ENCODE measurements at places on chromosomes 12 and 14.

- no peak for DNase-seq
Measured at GRCh38 chr14:25472700-25473099, 422.8 kb upstream of the STXBP6 start.

DNA sequence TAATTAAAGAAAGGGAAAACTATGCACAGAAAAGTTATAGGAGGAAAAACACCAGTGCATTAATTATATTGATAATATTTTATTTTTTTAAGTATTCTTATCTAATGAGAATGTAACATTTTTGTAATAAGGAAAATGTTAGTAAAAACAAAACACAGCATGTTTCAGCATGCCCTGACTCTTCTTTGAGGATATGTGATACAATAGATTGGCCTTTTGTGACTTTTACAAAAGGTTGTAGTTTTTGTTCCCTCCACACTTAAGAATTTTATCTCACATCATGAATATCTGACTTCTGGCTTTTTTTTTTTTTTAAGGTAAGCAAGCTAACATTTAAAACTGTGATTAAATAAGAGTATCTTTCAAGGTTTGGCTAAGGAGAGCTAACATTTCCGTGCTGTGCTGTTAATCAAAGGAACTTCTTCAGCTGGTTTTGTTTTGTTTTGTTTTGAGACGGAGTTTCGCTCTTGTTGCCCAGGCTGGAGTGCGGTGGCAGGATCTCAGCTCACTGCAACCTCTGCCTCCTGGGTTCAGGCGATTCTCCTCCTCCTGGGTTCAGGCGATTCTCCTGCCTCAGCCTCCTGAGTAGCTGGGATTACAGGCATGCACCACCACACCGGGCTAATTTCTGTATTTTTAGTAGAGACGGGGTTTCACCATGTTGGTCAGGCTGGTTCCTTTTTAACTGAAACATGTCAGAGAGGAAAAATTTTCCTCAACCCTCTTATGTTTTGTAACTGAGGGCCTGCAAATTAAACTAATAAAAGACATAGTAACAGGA lies 30.8 kb upstream of the RESF1 start:
- DNase-seq = no peak

- DNase-seq = no peak
Measured at GRCh38 chr12:38399711-38400206, 83.2 kb downstream of the ALG10B start.

GRCh38 chr12:70842942-70843341 lies 77.6 kb downstream of the PTPRR start:
- no peak for DNase-seq

- no peak for DNase-seq
Measured at GRCh38 chr12:6145564-6145963, 21.1 kb upstream of the VWF start.

DNA sequence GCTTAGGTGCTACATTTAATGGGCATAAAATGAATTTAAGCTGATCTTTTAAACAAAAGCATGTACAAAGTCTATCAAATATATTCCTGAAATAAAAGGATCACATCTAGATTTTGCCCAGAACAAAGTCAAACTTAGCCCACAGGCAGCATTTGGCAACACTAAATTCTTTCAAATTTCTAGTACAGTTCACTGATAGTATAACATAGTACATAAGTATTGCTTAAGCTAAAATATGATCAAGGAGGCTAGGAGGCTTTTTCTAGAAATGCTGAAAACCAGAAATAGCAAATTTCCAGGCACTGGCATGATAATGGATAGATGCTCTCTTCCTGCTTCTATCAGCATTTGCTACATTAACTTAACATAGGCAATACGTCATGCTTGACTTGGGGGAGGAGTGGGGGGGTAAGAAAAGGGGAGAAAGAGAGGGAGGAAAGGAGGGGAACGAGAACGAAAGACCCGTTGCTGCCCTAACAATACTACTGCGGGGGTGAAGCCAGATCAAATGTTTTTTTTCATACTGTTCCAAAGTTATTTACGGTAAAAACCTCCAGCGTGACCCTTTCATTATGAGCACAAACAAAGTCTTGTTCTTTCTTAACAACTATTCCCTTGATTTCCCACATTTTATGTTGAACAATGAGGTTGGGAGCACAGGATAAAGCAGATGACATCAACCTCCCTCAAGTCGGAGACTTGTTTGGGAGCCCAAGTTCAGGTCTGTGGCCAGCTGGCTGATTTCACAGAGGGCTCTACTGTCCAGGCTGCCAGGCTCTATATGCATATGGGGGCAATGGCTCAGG lies 10.6 kb downstream of the TMED10 start:
- DNase-seq = no peak

GRCh38 chr14:67463900-67464299 lies 24.6 kb downstream of the TMEM229B start:
- DNase-seq = no peak

GRCh38 chr12:91984556-91984955 lies 161.1 kb downstream of the BTG1 start:
- no peak for DNase-seq

DNA sequence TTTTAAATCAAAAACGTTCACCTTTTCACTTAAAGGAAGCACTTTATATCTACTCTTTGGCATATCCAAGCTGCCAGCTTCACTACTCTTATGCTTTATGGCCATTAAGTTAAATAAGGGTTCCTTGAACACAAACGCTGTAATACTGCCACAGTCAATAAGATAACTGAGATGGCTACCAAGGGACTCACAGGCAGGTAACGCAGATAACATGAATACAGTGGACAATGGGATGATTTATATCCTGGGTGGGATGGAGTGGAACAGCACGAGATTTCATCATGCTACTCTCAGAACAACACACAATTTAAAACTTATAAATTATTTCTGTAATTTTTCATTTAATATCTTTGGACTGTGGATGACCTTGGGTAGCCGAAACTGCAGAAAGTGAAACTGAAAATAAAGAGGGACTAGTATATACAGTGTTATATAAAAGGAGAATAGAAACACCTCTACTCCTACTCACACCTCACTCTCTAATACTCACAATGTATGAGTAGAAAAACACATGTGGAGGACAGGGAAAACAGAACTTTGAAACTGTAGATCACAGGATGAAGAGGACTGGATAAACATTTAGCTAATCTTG lies 367.3 kb downstream of the C12orf50 start:
- DNase-seq = no peak

- DNase-seq = no peak
Measured at GRCh38 chr14:65098586-65098985, 3.7 kb downstream of the MAX start.

DNA sequence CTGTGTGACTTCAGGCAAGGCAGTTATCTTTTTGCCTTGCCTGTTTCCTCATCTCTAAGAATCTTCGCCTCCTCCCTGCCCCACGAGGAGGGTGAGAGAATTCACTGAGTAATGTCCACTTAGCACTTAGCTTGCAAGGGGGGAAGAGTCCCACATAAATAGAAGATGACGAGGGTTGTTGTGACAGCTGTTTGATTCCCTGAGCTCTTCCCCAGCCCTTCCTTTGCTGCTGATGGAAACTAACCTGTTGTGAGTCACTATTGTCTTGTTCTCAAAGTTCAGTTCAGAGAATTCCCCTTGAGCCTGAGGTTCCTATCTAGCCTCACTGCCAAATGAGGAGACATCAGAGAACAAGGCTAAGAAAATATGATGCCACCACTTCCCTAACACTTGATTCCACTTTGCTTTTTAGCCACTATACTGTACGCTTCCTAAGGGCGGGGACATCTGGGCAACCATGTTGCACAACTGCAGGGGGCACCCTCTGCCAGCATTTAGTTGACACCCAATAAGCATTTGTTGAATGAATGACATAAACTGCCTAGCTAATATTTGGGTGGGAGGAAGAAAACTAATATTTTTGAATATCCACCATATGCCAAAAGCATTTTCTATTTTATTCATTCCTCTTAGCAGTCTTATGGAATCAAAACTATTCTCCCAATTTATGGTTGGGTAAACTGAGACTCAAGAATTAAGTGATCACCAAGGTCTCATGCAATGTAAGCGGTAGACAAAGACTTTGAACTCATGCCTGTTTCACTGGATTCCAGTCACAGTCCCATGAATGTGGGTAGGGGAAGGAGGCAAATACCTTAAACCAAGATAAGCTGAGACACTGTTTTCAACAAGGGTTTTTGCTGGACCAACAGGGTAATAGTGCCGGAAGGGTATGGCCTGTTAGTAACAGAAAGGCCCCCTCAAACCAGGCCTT lies 77.6 kb downstream of the ZFP36L1 start:
- DNase-seq = no peak

- DNase-seq = no peak
Measured at GRCh38 chr14:23207146-23207540, 23.7 kb upstream of the SLC7A8 start.

- no peak for DNase-seq
Measured at GRCh38 chr14:69615121-69615495, 3.7 kb downstream of the SUSD6 start.

- no peak for DNase-seq
Measured at GRCh38 chr14:34012978-34013720, 62.3 kb upstream of the EGLN3 start.

GRCh38 chr14:57871459-57872080 lies 5.7 kb upstream of the SLC35F4 start:
- DNase-seq = no peak

GRCh38 chr12:107331471-107331870 lies 238.1 kb upstream of the CRY1 start:
- no peak for DNase-seq

Data from DMS79 (cell line).